ENCODE measurements at places on chromosomes 2 and 18.
A peak's percentile ranks its signal among the peaks of the same experiment; 100 is the strongest.

DNA sequence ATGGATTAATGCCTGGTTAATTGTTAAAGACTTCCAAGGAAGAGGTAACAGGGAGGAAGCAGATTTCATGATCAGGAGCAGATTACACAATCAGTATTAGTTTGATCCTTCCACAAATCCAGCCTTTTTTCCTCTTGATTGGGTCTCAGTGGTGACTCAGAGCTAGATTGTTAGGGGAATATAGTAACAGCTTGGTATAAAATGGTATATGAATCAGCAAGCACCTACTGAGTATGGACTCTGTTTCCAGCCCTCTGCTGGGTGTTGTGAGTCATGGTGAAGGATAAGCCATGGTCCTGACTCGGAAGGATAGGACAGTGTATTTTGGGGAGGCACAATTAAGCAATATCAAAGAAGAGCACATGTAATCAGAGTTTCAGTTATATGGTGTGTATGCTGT, 272.4 kb upstream of the DPP10 start:
- no peak for DNase-seq

DNA sequence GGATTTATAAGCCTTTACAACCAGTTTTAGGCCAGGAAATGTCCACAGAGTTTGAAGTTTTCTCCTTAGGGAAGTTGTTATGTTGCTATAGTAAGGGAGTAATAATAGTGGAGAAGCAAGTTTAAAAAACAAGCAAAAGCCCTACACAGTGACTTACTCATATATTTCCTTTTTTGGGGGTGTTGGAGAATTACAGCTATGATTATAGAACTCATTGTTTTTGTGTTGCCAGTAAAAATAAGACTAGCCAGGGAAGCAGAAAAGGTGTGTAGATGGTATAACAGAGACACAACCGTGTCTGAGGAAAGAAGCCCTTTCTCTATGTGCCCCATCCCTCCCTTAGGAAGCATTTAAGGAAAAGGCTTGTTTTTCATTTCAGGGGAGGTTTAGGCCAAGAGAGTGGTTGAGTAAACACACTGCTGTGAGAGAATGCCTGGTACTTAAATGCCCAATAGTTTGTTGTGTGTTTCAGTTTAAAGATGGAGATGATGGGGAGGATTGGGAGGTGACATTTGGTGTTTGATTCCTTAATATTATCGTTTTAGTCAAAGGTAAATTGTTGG, 2.3 kb downstream of the VAPA start:
- DNase-seq, result no peak

GRCh38 chr2:19171409-19171808, 187.0 kb downstream of the OSR1 start:
- no peak for DNase-seq

DNA sequence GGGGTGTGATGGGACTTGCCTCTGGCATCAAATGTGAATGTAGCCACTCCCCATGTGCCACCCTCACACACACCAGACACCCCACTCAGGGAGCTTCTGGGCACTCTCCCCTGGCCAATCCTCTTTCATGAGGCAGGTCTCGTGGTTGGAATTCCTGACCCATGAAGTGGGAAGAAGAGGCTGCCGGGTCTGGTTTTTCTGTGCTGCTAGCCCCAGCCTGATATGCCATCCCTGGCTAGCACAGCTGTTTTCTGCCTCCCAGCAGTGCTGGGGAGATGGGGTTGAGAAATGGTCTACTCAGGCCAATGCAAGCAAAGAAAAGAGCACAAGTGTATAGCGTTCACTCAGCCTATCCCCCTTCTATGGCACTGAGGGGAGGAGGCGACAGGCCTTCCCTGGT, 1.2 kb upstream of the C2orf72 start:
- no peak for DNase-seq

DNA sequence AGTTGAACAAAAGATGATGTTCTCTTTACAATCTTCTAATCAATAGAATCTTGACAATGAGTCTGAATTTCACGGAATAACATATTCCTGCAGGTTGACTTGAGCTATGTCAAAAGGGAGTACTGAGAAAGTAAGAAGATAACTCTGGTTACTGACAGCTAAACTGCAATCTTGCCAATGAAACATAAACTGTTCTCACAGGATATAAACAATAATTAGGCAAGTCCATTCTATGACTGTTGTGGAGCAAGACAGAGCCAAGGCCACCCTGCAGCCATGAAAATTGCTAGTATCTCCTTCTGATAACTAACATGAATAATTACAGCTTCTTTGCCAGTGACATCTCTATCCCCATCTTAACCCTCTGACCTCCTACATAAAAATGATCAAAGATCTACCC, 6.3 kb upstream of the RPRD1A start:
- no peak for DNase-seq

DNA sequence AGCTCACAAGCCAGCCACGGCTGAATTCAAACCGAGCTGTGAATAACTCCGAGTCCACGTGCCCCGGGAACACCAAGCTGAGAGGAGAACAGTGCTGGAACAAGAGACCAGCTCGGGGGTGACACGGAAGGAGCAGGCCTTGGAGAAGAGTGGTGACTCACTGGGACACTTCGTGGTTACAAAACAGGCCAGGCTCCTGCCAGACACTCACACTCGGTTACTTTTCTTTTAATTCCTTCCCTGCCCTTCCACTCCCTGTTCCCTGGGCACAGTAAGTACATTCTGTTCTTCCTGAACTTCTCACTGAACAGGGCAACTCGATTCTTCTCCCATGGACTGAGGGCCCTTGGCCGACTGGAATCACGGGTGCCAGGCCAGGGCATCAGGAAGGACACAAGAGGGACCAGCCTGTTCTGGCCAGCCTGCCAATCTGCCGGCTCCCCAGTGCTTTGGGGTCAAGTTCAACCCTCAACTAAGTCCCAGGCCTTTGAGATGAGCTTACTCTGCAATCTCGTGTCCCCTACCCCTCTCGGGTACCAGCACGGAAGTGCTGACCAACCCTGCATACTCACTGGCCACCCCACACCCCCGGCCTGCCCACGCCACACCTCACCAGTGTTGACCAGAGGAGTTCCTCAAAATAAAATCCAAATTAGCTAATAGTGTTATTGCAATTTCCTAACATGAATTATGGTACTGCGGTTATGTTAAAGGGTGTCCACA, 87.5 kb downstream of the TFCP2L1 start:
- no peak for DNase-seq

DNA sequence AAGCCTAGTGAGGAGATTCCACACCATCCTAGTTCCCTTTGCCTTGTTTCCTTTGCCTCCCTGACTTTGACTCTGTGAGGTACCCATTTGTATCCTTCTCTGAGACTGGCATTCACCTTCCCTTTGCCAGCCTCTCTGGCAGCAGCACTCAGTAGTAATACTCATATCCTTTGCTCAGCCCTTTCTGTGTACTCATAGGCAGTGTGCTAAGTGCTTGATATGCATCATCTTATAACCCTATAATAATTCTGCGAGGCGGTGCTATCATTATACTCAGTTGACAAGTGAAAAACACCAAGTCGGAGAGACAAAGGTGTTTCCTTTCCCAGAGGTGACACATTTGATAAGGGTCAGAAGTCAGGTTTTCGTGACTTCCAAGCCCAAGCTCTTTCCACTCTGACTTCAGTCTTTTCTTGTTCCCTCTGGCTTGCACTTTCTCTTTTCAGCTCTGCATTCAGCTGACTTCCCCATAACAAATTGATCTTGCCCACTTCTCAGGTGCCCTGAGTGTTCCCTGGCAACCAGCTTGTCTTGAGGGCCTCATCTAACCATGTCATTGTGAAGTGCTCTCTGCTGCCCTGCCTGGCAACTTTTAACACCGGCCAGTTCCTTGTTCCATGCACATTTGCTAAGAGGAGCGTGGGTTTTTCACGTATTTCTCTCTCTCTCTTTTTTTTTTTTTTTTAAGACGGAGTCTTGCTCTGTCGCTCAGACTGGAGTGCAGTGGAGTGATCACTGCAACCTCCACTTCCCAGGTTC, 94.5 kb upstream of the UPP2 start:
- peak; percentile 11 for DNase-seq

DNA sequence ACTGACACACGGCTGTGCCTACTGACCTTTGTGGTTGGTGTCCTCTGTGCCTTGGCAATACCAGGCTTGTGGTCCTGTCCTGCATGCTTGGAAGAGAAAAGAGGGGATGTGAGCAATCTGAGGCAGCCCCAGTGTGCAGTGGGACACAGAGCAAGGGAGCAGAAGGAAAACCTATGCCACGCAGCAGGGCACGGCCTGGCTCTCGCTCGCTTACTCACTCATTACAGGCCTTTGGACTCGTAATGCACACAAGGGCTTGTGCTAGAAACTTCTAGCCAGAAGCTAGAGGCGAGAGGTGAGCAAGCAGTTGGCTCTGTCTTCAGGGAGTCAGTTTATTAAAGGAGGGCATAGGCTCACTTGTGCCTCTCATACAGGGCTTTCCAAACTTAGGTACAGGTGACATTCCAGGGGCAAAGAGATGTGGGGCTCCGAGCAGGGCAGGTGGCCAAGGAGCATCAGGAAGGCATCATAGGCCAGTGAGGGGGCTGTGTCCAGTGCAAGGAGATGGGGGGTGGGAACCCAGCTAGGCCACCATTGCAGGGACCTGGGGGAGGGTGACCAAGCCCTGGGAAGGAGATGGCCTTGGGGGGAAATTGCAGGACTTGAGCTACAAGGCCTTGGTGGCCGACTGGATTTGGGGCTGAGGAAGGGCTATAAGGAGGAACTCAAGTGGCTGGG, 100.8 kb downstream of the DYSF start:
- DNase-seq, result no peak

DNA sequence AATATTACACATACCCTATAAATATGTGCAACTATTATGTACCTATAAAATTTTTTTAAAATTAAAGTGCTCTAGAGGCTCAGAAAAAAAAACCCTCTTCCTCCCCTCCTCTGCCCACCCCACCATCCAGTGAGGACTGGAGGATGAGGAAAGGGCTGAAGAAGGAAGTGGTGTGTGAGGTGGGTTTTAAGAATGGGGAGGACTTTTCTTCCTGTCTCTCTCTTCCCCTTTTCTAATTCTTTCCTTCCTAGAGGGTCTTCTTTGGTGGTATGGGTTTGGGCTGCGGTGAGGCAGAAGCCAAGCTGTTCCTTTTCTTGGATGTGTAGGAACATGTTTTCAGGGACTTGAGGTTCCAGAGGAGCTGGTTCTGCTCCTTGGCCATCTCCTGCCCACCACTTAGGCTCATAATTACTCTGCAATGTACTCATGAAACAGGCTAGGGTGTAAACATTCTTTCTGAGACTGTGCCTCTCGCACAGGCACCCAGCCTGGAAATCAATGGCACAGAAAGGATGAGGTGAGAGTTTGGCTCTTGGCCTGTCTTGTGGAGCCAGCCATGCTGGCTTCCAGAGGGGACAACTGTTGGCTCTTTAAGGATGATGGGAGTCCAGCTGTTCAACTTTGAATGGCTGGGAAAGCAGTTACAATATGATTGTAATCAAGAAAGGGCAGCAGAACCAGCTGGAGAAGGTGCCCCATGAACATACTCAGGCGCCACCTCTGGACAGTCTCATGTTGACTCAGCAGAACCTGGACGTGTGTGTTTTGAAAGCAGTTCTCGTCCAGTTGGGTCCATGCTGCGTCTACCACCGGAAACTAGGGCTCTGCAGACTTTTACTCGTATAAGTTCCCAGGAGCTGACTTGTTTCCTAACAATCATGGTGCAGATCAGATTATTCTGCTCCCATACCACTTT, 38.3 kb downstream of the IL1RL2 start:
- DNase-seq, result no peak

DNA sequence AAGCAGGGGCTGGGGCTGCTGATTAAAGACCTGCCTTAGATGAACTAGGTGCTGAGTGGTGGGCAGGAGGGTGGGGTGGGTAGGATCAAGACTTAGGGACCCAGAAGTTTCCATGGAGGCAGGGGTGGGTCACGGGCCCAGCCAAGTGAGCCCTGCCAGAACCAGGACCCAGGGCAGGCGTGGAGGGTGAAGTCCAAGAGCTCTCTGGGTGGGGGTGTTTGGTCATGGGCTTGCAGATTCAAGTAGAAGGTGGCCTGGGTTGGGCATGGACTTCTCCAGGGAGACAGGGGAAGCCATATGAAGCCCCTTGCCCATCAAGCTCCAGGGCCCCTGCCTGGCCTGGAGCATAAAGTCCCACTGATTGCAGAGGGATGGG, 168.8 kb downstream of the SMAD7 start:
- no peak for DNase-seq

DNA sequence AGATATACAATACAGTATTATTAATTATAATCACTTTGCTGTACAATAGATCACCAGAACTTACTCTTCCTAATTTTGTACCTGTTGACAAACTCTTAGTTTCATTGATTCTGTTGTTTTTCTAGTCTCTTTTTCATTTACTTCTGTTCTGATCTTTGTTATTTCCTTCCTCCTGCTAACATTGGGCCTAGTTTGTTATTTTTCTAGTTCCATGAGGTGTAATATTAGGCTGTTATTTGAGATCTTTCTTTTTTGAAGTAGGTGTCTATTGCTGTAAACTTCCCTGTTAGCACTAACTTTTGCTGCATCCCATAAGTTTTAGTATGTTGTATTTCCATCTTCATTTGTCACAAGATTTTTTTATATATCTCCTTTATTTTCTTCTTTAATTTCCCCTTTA, 55.1 kb downstream of the LIMS1 start:
- no peak for DNase-seq

GRCh38 chr2:159111346-159111927, 143.0 kb downstream of the TANC1 start:
- DNase-seq, result no peak

- DNase-seq, result no peak
Measured at GRCh38 chr2:138210487-138210886, 246.2 kb downstream of the HNMT start.

DNA sequence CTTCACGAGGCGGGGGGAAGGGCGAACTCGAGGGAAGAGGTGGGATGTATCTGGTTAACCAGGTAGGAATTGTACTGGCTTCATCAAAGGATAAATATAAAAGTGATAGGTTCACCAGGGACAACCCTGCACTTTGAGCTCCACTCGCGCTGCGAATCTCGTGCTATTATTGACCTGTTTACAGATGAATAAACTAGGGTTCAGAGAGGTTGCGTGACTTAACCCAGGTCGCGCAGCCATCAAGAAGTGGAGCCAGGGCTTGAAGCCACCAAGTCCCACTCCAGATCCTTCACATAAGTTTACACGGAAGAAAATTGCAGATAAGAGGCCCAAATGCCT, 1.4 kb upstream of the CYP1B1 start:
- no peak for DNase-seq

GRCh38 chr18:23964282-23965238, 50.0 kb upstream of the TTC39C start:
- DNase-seq, result no peak

Measured in naive B cell (primary cell).